ENCODE measurements at places on chromosomes 5 and 9.

GRCh38 chr5:108876451-108876850 lies 128.8 kb downstream of the FER start:
- DNase-seq = no peak

DNA sequence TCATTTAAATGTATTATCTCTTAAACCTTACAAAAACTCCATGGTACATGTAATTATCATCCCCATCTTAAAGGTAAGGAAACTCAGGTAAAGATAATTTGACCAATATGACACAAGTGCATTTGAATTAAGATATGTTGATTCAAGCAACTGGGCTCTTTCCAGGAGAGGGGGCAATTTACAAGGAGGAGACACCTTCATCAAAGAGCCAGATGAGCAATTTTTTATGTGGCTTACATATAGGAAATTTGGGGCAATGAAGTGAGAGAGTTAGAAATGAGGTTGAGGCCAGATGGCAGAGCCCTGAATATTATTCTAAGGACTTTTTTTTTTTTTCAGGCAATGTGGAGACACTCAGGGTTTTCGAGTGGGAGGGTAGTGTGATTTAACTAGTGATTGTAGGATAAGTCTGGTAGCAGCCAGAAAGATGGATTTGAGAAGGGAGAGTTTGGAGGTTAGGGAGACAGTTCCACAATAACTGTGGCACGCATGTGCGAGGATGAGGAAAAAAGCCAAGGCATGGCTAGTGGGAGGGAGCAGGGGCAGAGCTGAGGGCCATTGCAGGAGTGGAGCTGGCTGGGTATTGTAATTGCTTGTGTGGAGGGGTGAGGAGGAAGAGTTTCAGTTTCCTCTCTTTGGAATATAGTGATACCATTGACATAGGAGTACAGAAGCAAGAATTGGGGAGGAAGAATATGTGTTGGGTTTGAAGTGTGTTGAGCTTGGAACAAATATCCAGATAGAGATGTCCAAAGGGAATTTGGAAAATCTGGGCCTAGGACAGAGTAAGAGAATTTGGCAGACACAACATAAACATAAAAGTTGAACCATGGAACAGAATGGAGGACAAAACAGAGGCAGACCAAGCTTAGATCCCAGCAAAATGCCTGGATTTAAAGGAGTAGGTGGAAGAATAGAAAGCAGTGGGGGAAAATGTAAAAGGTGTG lies 72.0 kb downstream of the ACTBL2 start:
- DNase-seq = no peak

- DNase-seq = no peak
Observed at GRCh38 chr9:70566066-70566465, 151.6 kb upstream of the KLF9 start.

DNA sequence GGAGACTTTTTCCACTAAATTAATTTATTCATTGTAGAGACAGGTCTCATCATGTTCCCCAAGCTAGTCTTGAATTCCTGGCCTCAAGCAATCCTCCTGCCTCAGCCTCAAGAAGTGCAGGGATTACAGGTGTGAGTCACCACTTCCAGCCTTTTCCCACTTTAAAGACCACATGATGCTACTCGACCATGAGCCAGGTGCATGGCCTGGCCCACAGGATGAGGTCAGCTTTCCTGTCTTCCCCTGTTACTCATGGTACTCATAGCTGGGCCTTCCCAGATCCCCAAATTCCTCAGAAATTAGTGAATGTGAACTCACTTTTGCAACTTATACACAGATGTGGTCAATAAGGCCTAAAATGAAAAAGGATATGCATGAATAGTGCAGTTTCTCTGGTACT lies 395.9 kb downstream of the SEMA5A start:
- DNase-seq = no peak

GRCh38 chr9:20728493-20729220 lies 44.6 kb downstream of the FOCAD start:
- no peak for DNase-seq

DNA sequence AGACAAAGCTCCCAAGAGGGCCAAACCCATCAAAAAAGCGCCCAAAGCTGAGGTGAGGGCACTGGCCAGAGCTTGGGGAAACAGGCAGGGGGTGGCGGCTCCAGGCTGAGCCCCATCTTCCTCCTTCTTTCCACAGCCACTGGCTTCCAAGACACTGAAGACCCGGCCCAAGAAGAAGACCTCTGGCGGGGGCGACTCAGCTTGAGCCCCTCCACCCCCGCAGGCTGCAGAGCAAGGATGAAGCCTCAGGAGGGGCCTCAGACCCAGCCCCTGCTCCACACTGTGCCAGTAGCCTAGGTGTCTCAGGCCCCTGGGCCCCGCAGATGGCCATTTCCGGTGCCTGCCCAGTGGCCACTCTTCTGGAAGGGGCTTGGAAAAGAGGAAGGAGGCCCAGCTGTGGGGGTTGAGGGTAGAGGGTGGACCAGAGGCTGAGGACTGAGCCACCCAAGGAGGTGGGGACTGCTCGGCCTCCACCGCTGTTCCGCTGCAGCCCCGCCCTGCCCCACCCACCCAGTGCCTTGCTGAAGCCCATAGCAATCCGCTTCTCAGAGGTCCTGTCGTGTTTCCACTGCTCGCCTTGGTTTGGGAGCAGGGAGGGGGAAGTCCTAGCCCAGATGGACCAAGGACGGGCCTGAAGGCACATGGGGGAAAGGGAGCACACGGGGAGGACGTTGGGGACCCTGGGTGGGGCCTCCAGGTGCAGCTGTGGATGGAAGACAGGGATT lies 6.9 kb downstream of the REEP2 start:
- no peak for DNase-seq

GRCh38 chr9:96245399-96245798 lies 56.6 kb downstream of the HSD17B3 start:
- DNase-seq = no peak

- no peak for DNase-seq
Observed at GRCh38 chr5:93079046-93079445, 502.0 kb downstream of the NR2F1-AS1 start.

DNA sequence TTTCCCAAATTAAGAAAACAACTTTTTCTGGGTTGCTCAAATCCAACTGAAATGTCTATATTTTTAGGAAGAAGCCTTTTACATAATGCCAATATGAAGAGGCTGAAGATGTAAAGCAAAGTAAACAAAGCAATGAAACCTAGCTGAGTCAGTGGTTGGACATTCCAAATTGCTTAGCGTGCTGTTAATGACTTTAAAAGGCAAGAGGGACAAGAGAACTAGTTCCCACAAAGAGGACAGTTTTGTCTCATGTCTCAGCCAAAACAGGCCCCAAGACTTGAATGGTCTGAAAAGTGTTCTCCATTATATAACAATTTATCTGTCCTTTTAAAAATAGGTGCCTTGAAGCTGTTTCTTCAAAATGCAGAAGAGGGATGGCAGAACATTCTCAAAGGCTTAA lies 407.0 kb downstream of the ENC1 start:
- no peak for DNase-seq

DNA sequence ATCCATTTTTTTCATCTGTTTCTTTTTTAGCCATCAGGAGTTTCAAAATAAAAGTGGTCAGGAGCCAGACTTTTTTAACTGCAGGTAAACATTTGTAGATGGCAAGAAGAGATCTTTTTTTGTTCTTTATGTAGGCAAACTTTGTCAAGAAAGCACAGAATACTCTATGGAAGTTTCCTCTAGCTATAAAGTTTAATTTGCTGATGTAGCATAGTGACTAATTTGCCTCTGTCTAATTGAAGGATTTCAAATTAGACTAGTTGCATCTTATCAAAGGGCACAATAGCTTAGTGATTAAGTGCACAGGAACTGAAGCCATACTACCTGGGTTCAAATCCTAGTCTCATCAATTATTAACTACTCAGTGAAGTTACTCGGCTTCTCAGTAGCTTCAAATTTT lies 22.0 kb downstream of the FGF10 start:
- no peak for DNase-seq

DNA sequence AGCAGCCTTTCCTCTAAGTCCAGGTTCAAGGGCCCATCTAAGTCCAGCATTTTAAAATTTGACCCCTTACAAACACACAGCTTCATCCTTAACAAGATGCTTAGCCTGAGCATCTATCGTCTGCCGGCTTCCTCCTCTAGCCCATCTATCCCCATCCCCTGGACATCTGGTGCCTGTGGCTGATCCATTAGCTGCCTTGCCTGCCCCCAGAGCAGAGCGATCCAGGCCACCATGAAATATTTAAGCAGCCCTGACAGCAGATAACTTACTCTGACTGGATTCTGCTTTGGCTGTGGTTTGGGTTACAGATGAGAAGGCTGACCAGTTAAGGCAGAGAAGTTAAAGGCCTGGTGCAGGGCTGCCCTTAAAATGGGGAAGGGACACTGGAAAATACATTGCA lies 30.9 kb upstream of the CPEB4 start:
- DNase-seq = no peak

- DNase-seq = no peak
Observed at GRCh38 chr9:120655005-120655622, 59.2 kb downstream of the MEGF9 start.

DNA sequence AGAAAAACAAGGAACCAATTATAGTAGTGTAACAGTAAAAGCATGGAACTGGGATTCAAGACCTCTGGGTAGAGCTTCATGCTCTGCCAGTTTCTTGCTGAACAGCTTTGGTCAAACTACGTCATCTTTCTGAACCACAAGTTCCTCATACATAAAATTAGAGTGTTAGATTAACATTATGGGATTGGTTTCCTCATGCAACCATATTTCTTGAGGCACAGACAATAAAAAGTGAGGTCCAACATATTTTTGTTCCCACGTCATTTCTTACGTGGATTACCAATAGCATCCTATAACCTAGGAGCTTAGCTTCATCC lies 354.8 kb downstream of the TMEM232 start:
- DNase-seq = no peak

DNA sequence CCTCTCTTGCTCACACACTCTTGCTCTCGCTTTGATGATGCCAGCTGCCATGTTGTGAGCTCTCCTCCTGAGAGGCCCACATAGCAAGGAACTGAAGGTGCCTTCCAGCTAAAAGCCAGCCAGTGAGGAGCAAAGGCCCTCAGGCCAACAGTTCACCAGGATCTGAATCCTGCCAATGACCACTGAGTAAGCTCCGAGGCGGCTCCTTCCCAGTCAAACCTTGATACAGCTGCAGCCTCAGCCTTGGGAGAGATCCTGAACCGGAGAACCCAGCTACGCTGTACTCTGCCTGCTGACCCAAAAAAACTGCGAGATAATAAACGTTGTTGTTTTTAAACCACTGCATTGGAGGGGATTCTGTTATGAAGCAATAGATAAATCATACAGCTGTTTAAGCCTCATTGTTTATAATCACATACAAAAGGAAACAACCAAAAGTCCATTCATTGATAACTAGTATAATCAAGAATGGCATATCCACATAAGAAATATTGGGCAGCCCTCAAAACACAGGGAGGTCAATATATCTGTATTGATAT lies 49.0 kb upstream of the IFNK start:
- DNase-seq = no peak

DNA sequence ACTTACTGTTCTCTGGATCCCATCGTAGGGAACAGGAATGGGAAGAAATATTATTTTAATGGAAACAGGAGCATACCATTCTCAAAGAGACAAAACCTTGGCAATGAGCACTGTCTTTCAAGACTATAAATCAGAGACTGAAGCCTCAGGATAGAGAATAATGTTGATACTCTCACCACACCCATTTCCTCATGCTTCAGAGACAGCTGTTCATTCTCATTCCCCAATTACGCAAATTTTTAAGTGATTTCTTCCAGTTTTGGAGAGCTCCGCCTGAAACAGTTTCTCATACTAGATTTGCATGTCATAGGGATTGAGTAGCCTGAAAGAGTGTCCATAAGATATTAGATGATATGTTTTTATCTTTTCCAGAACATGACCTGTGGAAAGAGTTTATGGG lies 290.5 kb upstream of the RASA1 start:
- DNase-seq = no peak

DNA sequence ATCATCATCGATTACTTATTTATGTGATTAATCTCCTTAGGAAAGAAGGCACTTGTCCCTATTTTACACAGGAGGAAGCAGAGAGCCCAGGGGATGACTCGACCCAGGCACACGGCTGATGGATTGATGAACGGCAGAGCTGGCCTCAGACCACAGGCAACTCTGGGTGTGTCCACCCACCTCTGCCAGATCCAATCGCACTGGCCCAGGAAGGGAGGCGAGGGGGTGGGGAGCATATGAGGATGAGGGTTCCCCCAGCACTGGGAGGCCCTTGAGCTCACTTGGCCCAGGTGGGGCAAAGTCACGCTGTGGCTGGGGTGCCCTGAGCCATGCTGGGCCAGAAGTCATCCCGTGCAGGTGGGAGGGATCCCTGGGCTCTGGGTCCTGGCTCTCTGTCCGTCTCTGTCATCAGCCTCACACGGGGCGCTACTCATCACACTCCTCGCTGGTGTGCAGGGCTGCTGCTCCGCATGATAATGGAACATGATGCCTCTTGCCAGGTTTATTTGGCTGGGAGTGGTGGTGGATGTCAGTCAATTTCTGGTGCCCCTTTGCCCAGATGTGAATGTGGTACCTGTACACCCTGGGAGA lies 160.1 kb downstream of the GAPVD1 start:
- DNase-seq = no peak

- no peak for DNase-seq
Observed at GRCh38 chr5:95956021-95956899, 5.4 kb downstream of the ELL2 start.

DNA sequence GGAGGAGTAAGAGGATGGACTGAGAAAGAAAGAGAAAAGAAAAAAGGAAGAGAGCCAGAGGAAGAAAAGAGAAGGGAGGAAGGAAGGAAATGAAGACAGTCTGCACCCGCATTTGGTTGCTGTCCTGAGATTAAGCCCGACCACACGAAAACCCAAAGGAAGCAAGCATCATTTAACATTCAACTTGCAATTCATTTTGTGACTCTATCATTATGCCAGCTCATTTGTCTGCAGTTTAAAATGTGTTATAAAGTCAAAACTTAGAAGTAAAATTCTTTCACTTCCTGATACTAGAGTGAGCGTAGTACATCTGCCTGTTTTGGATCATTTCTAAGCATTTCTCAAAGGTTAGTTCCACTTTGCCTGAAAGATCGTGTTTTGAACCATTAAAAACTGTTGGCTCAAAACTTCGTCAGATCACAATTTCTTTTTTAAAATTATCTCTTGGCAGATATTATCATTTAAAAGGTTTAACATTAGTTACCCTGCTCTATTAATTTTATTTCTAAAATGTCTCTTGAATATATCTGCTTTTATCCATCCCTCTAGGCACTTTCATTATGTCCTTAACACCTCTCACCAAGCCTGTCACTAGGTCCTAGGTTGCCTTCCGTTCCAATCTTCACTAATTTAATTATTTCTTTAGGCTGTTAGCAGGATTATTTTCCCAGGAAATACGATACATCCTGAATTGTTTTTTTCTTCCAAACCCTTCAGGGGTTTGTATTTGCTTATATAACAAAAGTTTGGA lies 240.9 kb downstream of the TLE4 start:
- no peak for DNase-seq

DNA sequence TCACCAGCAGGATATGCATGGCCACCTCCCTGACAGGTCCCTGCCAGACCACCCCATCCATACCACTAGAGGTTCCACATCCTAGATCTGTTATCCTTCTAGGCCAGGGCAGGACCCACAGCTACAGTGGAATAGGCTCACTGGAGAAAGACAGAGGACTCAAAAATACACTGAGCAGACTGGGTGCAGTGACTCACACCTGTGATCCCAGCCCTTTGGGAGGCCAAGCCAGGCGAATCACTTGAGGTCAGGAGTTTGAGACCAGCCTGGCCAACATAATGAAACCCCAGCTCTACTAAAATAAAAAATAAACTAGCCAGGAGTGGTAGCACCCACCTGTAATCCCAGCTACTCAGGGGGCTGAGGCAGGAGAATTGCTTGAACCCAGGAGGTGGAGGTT lies 56.5 kb upstream of the TESK1 start:
- DNase-seq = no peak
